Urinary bladder (tissue), 4 donors: ENCODE measurements at places on chromosomes 2 and 18. TPM values are rescaled to one million over a fixed set of nuclear protein-coding genes. Genes with fewer than 3 reads are reported as not detected.

SLC4A5 gene
- 0.92 TPM for polyA plus RNA-seq

GRCh38 chr2:134623046-134623445, 95.8 kb downstream of the TMEM163 start:
- DNase-seq, result no peak

GRCh38 chr2:69620870-69621269, 22.7 kb downstream of the AAK1 start:
- no peak for DNase-seq

CRYGB gene
- not detected for polyA plus RNA-seq

DNA sequence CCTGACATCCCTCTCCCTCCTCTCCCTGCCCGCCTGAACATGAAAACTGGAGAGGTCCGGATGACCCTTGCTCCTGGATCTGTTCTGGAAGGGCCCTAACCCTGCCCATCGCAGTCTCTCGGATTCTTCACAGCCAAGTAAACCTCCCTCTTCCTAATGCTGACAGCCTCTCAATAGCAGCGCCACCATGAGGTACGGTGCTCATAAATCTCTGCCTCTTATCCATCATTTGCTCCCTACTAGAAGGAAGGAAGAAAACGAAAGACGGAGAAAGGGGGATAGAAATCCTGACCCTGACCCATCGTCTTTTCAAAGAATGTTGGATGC, 257.9 kb downstream of the BCL11A start:
- DNase-seq, result no peak

DNA sequence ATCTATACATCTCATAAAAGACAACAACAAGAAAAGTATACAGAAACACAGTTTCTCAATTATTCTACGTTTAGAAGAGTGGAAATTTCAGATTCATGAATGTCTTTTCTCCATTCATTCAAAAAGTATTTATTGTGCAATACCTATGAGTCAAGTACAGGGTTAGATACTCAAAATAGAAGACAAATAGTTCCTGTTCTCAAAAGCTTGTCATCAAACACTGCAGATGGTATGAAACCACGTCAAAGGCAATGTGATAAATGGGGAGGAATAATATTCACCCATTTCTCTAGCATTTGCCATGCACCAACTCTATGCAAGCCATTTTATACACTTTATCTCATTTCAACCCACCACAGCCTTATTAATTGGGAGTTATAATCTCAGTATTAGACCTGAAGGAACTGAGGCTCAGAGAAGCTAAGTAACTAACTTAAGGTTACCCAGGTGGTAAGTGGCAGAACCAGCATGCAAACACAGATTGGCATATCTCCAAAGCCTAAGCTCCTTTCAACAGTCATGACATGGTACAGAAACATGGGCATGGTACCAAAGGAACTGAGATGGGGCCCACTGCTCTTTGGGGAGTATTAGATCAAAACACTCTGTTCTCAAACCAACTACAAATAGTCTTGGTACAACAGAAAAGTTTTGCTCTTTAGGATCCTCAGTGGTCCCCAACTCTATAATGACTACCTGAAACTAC, 67.2 kb upstream of the NPAS2 start:
- DNase-seq, result no peak
